Muscle of leg (tissue), 16 donors: ENCODE measurements at places on chromosomes 16 and 17. TPM values are rescaled to one million over a fixed set of nuclear protein-coding genes. Genes with fewer than 3 reads are reported as not detected.

GUCY2D gene
- total RNA-seq = under 0.01 TPM

NXPH3 gene
- total RNA-seq = 1.5 TPM

CASKIN1 gene
- 0.75 TPM for total RNA-seq

CPNE7 gene
- 0.09 TPM for total RNA-seq

TM4SF5 gene
- total RNA-seq = not detected

OTOP2 gene
- not detected for total RNA-seq

KRT9 gene
- not detected for total RNA-seq

CCL7 gene
- total RNA-seq = not detected

PRKCB gene
- total RNA-seq = 1.4 TPM

AGRP gene
- total RNA-seq = not detected

CLDN7 gene
- 0.71 TPM for total RNA-seq

KRT222 gene
- total RNA-seq = 1.3 TPM

MT1X gene
- total RNA-seq = 16.8 TPM

C1QTNF8 gene
- not detected for total RNA-seq

RPL38 gene
- 3,184 TPM for total RNA-seq

NPTX1 gene
- total RNA-seq = 0.13 TPM

AATF gene
- total RNA-seq = 18.9 TPM

FAM83G gene
- total RNA-seq = 0.27 TPM

RCVRN gene
- 0.31 TPM for total RNA-seq

ERI2 gene
- 16.2 TPM for total RNA-seq

PRSS21 gene
- not detected for total RNA-seq

KRTAP1-5 gene
- not detected for total RNA-seq

CDH13 gene
- 47.9 TPM for total RNA-seq

HSD11B2 gene
- total RNA-seq = 5.3 TPM

MAPT gene
- 4.0 TPM for total RNA-seq

ENPP7 gene
- total RNA-seq = not detected

HSD3B7 gene
- total RNA-seq = 13.7 TPM

CNTNAP1 gene
- total RNA-seq = 8.1 TPM

ZSCAN10 gene
- total RNA-seq = 0.13 TPM

STXBP4 gene
- 10.6 TPM for total RNA-seq

KRT24 gene
- not detected for total RNA-seq

LPO gene
- not detected for total RNA-seq

KRTAP4-5 gene
- not detected for total RNA-seq

MYO15A gene
- total RNA-seq = 0.58 TPM

EVPL gene
- total RNA-seq = not detected

NKD1 gene
- total RNA-seq = 4.2 TPM

CES1 gene
- total RNA-seq = 0.22 TPM
